ENCODE measurements at places on chromosomes 7 and 10. TPM values are rescaled to one million over a fixed set of nuclear protein-coding genes. Genes with fewer than 3 reads are reported as not detected.

GRCh38 chr10:82581940-82582339 lies 706.9 kb downstream of the NRG3 start:
- no peaks in the 10 kb centered on the region for H3K4me1 ChIP-seq
- no peaks in the 10 kb centered on the region for H3K27me3 ChIP-seq
- no peak overlapping the region for H3K4me3 ChIP-seq
- no peaks in the 10 kb centered on the region for H3K36me3 ChIP-seq

Gene WDR86
- 0.77 TPM for total RNA-seq

Gene NRG3
- total RNA-seq: not detected

GRCh38 chr7:134451656-134452055 lies 7.2 kb downstream of the AKR1B1 start:
- H3K4me3 ChIP-seq: no peak overlapping the region
- no peaks in the 10 kb centered on the region for H3K27me3 ChIP-seq
- no peak for DNase-seq

DNA sequence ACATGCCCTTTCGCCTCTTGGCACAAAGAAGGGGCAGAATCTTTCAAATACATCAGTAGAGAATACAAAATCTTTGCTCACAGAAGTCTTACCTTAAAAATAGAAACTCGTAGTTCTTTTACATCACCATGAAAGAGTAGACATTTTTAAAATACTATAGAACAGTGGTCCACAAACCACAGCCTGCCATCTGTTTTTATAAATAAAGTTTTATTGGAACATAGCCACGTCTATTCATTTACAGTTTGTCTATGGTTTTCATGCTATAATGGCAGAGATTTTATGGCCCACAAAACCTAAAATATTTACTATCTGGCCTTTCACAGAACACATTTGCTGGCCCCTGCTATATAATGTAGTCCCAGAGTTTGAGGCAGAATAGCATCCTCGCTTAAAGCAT lies 46.1 kb upstream of the CABCOCO1 start:
- no peak overlapping the region for H3K4me3 ChIP-seq
- DNase-seq: no peak
- H3K27ac ChIP-seq: no peak overlapping the region

Gene STOX1
- total RNA-seq: 1.5 TPM

Gene KAZALD1
- 0.55 TPM for total RNA-seq

Gene LMTK2
- 12.8 TPM for total RNA-seq

Gene PDE6C
- not detected for total RNA-seq

Gene VGF
- total RNA-seq: 0.22 TPM

DNA sequence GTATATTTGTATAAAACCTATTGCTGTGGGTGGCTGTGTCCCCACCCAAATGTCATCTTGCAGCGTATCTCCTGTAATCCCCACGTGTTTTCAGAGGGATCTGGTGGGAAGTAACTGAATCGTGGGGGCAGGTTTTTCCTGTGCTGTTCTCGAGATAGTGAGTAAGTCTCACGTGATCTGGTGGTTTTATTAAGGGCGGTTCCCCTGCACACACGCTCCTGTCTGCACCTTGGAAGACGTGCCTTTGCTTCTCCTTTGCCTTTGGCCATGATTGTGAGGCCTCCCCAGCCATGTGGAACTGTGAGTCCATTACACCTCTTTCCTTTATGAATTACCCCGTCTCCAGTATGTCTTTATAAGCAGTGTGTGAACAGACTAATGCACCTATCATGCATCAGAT lies 97.6 kb downstream of the DYNC2I1 start:
- H3K27me3 ChIP-seq: peaks cover 6% of the 10 kb centered on the region
- no peak for DNase-seq

Gene ZMIZ2
- total RNA-seq: 98.6 TPM

Gene TMEM178B
- 0.25 TPM for total RNA-seq

- peak; percentile 30 for DNase-seq
- H3K36me3 ChIP-seq: peaks cover 2% of the 10 kb centered on the region
- H3K27me3 ChIP-seq: no peaks in the 10 kb centered on the region
- peak overlapping the region; percentile 78 for H3K4me3 ChIP-seq
Observed at GRCh38 chr10:46297406-46298204, 10.8 kb downstream of the ANTXRL start.

GRCh38 chr10:19811540-19811939 lies 4.7 kb upstream of the PLXDC2 start:
- no peak overlapping the region for H3K4me3 ChIP-seq
- no peaks in the 10 kb centered on the region for H3K4me1 ChIP-seq
- no peaks in the 10 kb centered on the region for H3K36me3 ChIP-seq
- no peak for DNase-seq

GRCh38 chr7:73623798-73624668 lies at the start of gene MLXIPL:
MLXIPL (minus strand) TSS chr7:73624522; CDS start chr7:73624492, 30 bp downstream.
- H3K4me3 ChIP-seq: no peak within 1 kb of the TSS
- no peak within 1 kb of the TSS for H3K27ac ChIP-seq
- peak; percentile 62 for DNase-seq
- peaks cover 5% of the 10 kb centered on the region for H3K4me1 ChIP-seq
- peaks cover 57% of the 10 kb centered on the region for H3K27me3 ChIP-seq

DNA sequence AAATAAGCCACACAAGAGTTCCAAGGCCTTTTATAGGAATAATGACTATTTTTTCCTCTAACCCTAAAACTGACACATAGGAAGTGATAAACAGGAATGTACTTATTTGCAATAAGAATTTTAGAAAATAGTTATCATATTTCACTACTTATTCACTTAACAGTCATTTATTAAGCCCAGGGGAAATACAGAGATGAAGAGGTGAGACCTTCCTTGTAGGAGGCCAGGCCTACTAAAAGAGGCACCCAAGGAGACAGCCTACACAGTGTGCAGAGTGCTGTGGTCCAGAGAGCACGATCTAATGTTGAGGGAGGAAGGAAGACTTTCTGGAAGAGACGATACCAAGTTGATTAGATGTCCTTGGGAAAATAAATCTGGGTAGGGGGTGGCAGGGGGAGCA lies 45.0 kb upstream of the PPP1R3C start:
- DNase-seq: no peak
- no peak overlapping the region for H3K4me3 ChIP-seq
- no peak overlapping the region for H3K27ac ChIP-seq
- H3K36me3 ChIP-seq: no peaks in the 10 kb centered on the region
- no peaks in the 10 kb centered on the region for H3K4me1 ChIP-seq
- peaks cover 2% of the 10 kb centered on the region for H3K27me3 ChIP-seq

DNA sequence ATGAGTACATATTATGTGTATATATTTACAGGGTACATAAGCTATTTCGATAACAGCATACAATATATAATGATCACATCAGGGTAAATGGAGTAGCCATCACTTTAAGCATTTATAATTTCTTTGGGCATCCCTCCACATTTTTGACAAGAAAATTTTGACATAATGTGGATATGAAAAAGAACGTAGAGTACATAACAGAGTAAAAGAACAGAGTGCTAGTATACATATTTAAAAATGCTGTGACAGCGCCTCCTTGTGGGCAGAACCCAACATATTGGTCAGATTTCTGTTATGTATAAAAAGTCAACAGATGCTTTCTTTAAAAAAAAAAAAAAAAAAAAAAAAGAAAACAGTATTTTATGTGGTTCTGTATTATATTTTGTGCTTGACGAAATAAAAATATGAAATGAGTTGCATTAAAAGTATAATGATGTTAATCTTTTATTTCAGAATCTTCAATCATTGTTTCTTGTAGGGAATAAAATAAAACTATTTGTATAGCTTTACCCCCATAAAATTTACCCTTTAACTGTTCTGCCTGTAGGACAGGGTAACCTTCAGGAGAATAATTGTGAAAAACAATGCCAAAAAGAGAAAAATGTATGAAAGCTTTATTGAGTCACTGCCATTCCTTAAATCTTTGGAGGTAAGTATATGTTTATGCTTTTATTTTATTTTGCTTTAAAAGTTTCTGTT lies 18.3 kb upstream of the HBP1 start:
- peak; percentile 84 for DNase-seq
- no peak overlapping the region for H3K4me3 ChIP-seq
- peaks cover 5% of the 10 kb centered on the region for H3K4me1 ChIP-seq
- no peaks in the 10 kb centered on the region for H3K36me3 ChIP-seq

Gene LEP
- not detected for total RNA-seq

GRCh38 chr7:115216652-115217051 lies 294.8 kb downstream of the MDFIC start:
- no peaks in the 10 kb centered on the region for H3K36me3 ChIP-seq
- DNase-seq: no peak
- no peak overlapping the region for H3K4me3 ChIP-seq
- peak overlapping the region; percentile 2 for H3K27ac ChIP-seq
- H3K4me1 ChIP-seq: peaks cover 11% of the 10 kb centered on the region
- H3K27me3 ChIP-seq: peaks cover 5% of the 10 kb centered on the region

DNA sequence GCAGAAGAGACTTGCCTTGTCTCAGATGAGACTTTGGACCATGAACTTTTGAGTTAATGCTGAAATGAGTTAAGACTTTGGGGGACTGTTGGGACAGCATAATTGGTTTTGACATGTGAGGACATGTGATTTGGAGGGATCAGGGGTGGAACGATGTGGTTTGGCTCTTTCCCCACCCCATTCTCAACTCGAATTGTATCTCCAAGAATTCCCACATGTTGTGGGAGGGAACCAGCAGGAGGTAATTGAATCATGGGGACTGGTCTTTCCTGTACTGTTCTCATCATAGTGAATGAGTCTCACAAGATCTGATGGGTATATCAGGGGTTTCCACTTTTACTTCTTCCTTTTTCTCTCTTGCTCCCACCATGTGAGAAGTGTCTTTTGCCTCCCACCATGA lies 229.7 kb upstream of the KCND2 start:
- H3K4me3 ChIP-seq: no peak overlapping the region
- H3K27me3 ChIP-seq: no peaks in the 10 kb centered on the region
- no peaks in the 10 kb centered on the region for H3K4me1 ChIP-seq
- H3K36me3 ChIP-seq: no peaks in the 10 kb centered on the region
- no peak for DNase-seq

- H3K36me3 ChIP-seq: no peaks in the 10 kb centered on the region
- no peaks in the 10 kb centered on the region for H3K4me1 ChIP-seq
- H3K4me3 ChIP-seq: no peak overlapping the region
- DNase-seq: no peak
- H3K27ac ChIP-seq: no peak overlapping the region
Observed at GRCh38 chr10:31374146-31374696, 55.2 kb downstream of the ZEB1 start.

- H3K27me3 ChIP-seq: peaks cover 5% of the 10 kb centered on the region
- no peaks in the 10 kb centered on the region for H3K36me3 ChIP-seq
- H3K27ac ChIP-seq: no peak overlapping the region
- no peak for DNase-seq
Observed at GRCh38 chr10:80648106-80648505, 110.4 kb downstream of the SH2D4B start.

Gene MSMB
- total RNA-seq: not detected

DNA sequence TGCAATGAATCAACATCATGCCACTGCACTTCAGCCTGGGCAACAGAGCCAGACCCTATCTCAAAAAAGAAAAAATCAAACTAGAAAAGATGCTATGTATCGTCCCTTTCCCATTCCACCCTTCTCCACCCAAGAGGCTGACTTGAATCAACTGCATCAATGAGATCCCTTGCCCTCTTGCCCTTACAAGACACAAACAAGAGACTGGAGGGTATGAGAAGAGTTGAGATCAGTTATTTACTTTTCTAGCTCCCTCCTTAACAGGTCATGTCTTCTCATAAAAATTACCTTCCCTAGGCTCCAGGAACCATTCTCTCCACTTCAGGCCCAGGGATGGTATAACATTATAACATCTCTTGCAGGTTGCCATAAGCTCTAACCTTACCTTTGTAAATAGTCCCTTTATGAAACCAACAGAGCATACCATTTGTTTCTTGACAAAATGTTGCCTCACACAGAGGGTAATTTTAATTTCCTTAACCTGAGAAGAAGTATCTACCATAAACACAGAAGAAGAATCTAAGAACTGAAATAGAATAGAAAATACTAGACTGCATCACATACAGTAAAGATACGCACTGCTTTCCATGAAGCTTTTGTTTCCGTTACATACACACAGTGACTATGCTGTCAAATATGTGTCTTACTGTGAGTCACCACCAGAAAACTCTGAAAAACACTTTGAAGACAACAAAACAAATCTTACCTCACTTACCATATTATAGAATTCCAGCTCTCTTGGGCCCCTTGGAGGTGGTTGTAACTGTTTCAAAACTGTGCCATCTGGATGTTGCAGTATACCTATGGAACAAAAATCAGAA lies 30.5 kb downstream of the IPMK start:
- peaks cover 54% of the 10 kb centered on the region for H3K36me3 ChIP-seq
- no peak for DNase-seq
- H3K4me3 ChIP-seq: no peak overlapping the region
- H3K4me1 ChIP-seq: peaks cover 13% of the 10 kb centered on the region

DNA sequence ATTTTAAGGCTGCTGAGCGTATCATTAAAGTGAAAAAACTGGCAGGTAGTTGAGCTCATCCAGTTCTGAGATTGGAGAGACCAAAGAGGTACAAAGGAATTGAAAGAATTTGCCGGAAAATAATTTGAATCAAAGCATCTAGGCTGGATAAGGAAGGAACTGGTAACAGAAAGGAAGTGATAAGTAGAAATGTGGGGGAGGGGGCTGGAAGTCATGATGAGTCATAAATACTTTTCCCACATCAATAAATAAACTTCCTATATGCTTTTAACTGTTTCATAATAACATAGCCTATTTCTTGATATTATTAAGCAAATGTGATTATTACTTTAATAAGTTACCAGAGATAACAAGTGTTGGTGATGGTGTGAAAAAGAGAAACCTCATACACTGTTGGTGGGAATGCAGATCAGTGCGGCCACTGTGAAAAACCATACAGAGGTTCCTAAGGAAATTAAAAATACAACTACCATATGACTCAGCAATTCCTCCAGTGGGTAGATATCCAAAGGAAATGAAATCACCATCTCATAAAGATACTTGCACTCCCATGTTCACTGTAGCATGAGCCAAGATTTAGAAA lies 27.0 kb downstream of the ZNF438 start:
- DNase-seq: no peak
- H3K4me3 ChIP-seq: no peak overlapping the region
- H3K27ac ChIP-seq: no peak overlapping the region
- peaks cover 7% of the 10 kb centered on the region for H3K36me3 ChIP-seq
- no peaks in the 10 kb centered on the region for H3K27me3 ChIP-seq
- H3K4me1 ChIP-seq: peaks cover 25% of the 10 kb centered on the region

DNA sequence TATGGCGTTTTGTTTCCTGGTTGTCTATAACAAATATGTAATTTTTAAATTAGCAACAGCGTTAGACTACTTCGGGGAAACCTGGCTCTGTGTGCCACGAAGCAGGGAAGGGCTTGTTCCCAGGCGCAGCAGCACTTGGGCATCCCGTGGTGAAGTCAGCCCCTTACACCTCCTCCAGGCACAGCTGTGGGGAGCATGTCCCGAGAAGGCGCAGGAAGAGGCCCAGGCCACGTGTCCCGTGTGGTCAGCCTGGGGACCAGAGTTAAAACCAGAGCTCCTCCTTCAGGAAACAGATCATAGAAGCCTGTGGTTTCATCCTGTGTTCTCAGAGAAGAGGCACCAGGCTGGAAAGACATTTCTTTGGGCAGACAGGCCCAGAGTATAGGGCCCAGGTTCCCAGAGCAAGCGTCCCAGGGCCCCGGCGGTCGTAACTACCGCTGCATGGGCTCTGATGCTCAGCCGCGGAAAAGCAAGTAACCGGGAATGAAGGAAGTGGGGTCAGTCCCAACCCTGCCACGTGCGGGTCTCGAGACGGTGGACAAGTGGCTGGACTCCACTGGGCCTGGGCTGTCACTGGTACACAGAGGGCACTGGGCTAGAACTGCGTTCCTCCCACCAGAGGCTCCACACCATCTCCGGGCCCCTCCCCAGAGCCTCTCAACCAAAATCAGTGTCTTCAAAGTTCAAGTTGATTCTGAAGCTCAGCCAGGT lies 7.1 kb downstream of the NUDT1 start:
- no peaks in the 10 kb centered on the region for H3K27me3 ChIP-seq
- peaks cover 21% of the 10 kb centered on the region for H3K36me3 ChIP-seq
- no peak for DNase-seq
- peaks cover 37% of the 10 kb centered on the region for H3K4me1 ChIP-seq
- H3K4me3 ChIP-seq: peak overlapping the region; percentile 34

Gene PNLIP
- total RNA-seq: not detected

Gene CYP3A4
- not detected for total RNA-seq

All from activated CD4-positive, alpha-beta T cell treated with anti-CD3 and anti-CD28 coated beads, Interleukin-2, amount 10 ng/mL, durations not matched to agents 7 days and 5 days (primary cell).